ENCODE measurements at places on chromosomes 7 and 10.

DNA sequence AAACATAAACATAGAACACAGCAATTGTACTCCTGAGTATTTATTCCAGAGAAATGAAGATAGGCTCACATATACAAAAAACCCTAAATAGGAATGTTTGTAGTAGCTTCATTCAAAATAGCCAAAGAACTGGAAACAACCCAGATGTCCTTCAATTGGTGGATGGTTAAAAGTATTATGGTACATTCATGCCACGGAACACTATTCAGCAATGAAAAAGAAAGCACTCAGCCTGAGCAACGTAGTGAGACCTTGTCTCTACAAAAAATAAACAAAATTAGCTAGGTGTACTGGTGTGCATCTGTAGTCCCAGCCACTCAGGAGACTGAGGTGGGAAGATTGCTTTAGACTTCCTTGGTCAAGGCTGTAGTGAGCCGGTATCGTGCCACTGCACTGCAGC, 94.4 kb downstream of the RAPGEF5 start:
- no peak for DNase-seq

DNA sequence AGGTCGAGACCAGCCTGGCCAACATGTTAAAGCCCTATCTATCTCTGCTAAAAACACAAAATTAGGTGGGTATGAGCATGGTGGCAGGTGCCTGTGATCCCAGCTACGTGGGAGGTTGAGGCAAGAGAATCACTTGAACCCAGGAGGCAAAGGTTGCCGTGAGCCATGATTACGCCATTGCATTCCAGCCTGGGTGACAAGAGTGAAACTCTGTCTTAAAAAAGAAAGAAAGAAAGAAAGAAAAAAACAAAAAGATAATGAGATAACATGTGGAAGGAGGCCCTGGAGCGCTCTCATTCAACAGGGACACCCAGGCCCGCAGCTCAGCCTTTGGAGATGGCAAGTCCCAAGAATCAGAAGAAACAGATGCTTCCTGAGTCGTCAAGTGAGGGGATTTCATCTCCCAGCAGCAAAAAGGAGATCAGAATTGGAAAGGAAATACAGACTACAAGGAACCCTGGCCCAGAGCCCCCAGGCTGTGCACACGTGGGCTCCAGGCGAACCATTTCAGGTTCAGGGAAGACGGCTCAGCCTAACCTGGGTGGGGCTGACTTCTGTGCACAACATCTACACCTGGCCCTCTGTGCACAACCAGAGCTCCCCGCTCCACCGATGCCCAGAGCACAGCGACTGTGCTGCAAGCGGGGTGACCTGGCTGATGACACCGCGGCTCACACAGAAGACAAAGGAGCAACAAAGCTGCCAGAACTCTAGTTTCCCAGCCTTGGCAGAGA, 33.3 kb downstream of the GNA12 start:
- DNase-seq, result no peak

DNA sequence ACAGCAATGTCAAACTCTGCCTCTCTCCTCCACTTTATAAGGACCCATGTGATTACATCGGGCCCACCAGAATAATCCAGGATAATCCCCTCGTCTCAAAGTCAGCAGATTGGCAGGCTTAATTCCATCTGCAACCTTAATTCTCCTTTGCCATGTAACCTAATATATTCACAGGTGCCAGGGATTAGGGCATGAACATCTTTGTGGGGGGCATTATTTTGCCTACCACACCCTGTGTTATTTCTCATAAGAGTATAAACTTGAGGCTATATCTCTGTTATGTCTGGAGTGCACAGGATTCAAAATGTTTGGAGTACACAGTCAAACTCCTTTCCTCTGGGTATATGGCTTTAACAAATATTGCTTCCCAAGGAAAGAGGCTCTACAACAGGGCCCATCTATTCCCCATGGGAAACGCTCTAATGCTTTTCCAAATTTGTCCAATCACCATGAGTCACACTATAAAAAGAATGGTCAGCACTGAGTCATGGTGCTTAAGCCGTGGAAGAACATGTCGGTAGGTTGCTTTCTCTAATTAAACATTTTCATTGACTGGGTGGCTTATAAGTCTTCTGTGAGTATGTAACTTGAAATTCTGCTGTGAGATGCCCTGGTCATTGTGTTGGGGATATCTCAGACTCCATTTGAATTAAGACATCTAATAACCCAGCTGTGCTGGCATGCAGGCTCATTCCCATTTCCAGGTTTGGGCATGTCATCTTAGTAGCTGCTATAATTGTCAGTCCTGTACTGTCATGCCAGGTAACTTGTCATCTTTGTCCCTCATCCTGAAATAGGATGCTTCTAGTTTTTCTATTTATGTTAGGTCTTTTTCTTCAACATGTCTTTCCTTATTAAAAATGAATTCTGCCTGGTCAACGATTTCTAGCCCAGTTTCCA, 11.5 kb upstream of the AKR1B10 start:
- no peak for DNase-seq

DNA sequence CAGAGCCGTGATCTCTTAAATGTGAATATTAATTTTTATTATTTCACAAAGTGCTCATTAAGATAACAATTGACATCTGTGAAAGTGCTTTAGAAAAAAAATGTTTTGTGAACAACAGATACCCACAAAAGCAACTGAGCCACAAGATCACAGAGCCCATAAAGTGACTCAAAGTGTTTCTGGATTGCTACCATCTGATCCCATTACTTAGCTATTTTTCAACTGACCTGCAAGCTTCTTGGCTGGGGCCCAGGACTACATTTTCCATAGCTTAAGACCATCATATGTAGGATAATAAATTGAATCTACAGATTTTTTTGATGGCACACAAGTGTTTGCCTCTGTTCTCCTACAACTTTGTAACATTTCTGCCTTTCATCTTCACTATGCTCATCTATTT, 674.4 kb downstream of the PHTF2 start:
- DNase-seq, result no peak

DNA sequence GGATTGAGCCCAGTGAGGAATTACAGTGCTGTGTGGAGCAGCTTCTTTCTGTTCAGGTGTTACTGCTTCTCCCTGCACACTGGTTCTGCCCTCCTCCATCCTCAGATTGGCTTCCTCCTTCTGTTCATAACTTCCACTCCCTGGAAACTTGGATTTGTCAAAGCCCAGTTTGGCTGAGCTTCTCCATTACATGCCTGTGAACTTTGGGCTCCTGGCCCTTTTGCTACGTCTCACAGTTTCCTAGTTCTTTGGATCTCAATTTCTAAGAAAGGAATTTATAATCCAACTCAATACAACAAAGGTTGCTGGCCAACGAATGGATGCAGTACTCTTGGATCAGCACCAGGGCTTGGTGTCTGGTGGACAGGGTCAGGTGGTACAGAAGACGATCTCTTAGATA, 318.1 kb downstream of the RPS24 start:
- DNase-seq, result no peak

DNA sequence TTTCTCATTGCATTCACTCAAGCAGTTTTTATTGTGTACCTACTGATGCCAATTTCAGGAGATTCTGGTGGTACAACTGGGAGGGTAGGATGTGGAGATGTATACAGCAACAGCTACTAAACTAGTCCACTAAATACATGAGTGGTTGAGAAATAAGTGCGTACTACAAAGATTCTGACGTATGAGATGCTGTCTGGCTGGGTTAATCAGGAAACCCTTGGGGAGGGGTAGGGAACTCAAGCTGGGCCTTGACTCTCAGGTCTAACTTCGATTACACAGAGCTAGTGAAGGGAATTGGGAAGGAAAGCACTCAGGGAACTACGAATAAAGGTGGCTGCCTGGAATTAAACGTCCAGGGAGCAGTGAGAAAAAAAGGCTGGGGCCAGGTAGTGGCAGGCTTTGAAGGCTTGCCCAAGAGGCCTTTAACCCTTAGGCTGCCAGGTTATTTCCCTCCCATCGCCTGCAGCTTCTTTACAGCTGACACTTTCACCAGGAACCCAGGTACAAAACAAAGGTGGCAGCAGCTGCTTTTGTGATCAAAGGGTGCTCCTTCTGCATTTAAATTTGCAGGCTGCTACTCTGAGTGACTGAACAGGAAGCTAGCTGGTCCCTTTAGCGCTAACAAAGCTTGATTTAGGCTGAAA, 3.2 kb downstream of the MMS19 start:
- no peak for DNase-seq

- no peak for DNase-seq
Measured at GRCh38 chr10:129509835-129510234, 42.8 kb downstream of the MGMT start.

GRCh38 chr7:54690050-54690443, 69.0 kb downstream of the SEC61G start:
- DNase-seq, result no peak

DNA sequence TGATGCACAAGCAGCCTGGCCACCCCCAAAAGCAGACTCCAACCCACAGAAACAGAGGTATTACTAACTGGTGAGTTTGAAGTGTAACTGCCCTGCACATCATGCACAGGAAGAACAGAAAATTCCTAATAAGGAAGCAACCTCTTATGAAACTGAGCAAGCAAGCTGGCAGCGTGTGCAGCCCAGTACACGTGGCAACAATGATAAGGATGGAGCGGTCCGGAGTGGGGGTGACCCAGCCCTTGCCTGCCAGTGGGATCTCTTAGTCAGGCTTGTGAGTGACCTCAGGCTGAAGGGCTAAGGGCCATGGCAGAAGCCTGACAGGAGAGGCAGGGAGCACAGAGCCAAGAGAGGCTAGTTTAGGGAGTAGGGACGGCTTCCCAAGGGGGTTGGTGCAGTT, 22.1 kb upstream of the AOAH start:
- no peak for DNase-seq

GRCh38 chr10:131277278-131277677, 34.2 kb downstream of the TCERG1L start:
- no peak for DNase-seq

DNA sequence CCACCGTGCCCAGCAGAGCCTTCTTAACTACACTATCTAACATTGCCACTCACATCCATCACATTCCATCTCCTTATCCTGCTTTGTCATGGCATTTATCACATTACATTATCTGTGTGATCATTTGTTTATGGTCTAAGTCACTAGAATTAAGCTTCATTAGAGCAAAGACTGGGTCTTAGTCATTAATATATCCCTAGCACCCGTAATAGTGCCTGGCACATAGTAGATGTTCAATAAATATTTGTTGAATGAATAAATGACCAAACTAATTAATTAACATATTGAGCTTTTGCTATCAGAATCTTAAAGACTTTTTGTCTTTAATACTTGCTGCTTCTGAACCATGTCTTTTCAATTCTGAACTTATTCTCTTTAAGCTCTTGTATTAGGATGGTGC, 5.9 kb upstream of the COPG2 start:
- no peak for DNase-seq

- DNase-seq, result no peak
Measured at GRCh38 chr7:141157138-141157765, 83.4 kb downstream of the TMEM178B start.

DNA sequence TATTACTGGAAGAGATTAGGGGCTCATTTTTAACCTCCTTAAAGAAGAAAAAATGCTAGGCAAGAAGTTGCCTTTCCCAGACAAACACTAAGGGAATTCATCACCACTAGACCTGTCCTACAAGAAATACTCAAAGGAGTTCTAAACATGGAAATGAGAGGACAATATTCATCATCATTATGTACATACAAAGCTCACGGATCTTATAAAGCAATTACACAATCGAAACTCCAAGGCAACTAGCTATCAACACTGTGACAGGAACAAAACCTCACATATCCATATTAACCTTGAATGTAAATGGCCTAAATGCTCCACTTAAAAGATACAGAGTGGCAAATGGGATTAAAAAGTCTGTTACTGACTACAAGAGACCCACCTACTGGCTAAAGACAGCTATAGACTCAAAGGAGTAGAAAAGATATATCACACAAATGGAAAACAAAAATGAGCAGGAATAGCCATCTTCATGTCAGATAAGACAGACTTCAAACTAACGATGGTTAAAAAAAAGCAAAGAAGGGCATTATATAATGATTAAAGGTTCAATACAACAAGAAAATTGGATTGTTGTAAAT, 246.6 kb downstream of the ADRA2A start:
- DNase-seq, result no peak

- DNase-seq, result no peak
Measured at GRCh38 chr7:24891311-24891735, 88.7 kb downstream of the OSBPL3 start.

GRCh38 chr10:26441491-26442214, 3.5 kb downstream of the APBB1IP start:
- DNase-seq, result no peak

DNA sequence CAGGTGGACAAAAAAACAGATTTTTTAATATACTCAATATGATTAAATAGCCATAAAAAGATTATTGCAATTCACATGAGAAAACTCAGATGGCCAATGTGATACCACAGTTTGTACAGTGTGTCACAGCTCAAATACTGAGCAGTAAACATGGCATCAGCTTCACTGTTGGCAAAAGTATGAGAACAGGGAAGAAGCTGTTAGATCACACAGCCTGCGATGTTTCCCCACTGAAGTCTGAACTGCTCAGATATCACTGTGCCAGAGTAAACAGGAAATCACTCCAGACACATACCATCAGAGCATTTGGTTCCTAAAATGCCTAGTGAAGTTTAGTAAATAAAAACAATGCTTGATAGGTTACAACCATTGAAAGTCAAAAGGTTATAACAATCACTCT, 347.8 kb downstream of the ETV1 start:
- DNase-seq, result no peak

GRCh38 chr10:58637352-58637751, 124.7 kb downstream of the BICC1 start:
- no peak for DNase-seq

- no peak for DNase-seq
Measured at GRCh38 chr10:60877777-60878120, 66.2 kb downstream of the RHOBTB1 start.

- no peak for DNase-seq
Measured at GRCh38 chr10:117455346-117455745, 80.1 kb upstream of the PDZD8 start.

DNA sequence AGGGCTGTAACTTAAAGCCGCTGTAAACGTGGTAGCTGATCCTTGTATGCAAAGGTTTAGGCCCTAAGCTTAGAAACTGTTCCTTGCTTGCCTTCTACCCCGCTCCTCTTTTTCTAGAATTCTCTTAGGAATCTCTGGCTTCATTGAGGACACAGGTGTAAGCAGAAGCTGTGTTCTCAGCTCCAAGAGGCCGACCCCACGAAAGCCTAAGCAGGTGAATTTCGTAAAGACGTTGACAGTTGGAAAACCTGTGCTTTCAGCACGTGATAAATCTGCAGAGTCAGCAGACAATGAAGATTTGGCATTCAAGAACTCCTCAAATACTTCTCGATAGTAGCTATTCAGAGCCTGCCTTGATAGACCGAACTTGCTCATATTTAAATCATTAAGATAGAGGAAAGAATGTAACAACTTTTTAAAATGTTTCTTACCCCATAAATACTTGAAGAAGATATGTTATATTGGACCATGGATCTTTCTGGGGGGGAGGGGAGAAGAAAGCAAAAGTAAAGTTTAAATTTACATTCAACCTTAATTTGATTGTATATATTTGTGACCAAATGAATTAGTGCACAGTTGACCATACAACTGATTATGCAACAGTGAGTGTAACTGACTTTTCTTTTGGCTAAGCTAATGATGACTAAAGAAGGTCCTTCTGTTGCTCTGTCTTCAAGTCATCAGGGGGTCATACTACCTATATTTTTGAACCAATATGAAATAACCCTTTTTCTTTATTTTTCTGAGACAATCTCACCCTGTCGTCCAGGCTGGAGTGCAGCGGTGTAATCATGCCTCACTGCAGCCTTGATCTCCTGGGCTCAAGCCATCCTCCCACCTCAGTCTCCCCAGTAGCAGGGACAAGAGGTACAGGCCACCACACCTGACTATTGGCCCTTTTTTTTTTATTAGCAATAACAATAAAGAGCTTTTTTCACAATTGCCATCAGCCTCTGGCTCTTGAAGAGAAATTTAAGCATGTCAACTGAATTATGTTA, 1.2 kb upstream of the GDI2 start:
- DNase-seq, result no peak

GRCh38 chr7:21330462-21331178, 97.3 kb upstream of the SP4 start:
- DNase-seq, result no peak
